ENCODE measurements at places on chromosomes 16 and 17.

- no peak for DNase-seq
These were observed 67.1 kb downstream of the ASIC2 start for GRCh38 chr17:33225994-33226393.

DNA sequence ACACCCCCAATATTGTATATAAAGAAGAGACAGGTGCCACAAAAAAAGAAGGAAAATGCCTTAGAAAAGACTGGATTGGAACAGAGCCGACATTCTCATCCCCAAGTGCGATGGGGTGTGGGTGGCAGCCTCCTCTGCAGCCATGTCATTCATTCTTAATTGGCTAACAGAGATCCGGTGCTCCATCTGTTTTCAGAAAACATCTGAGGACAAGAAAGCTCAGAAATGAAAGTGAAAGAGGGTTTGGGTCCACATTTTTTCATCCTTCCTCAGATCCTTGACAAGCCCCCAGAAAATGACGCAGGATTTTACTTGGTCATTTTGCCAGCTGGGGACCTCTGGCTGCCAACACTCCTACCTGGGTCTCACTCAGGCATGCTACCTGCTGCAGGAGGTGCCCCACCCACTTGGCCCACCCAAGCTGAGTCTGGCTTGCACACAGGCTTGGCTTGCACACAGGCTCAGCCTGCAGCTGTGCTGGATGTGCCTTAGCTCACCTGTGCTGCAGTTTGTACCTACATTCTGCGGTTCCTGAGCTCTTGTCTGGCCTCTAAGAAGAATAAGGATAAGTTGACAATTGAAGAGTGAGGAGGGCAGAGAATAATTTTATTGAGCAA lies 21.9 kb downstream of the KIF2B start:
- DNase-seq: no peak

DNA sequence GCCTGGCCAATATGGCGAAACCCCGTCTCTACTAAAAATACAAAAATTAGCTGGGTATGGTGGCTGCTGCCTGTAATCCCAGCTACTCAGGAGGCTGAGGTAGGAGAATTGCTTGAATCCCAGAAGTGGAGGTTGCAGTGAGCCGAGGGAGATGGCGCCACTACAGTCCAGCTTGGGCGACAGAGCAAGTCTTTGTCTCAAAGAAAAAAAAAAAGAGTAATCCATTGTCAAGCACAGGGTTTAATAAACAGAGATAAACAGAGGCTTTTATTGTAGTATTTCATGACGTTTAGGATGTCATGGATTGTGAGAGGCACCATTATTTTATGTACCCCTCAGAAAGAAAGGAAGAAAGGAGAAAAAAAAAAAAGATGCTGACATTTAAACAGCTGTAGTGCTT lies 75.2 kb upstream of the RNU2-1 start:
- DNase-seq: no peak

- no peak for DNase-seq
These were observed 12.2 kb upstream of the MMD start for GRCh38 chr17:55433629-55434422.

DNA sequence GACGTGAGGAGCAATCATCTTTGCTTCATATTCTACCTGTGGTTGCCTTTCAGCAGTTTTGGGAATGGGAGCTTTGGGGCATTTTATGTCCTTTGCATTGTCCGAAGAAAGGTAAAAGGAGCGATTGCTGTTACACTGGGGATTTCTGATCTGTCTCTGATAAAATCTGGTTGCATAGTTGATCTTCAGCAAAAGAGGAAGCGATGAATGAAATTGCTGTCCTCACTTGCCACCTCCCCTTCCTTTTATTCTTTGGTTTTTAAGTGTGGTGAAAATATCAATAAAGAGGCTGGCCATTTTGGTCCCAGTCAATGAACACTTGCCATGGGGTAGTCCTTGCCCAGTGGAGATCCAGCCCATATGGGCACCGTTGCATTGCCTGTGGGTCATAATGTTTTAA lies 236.8 kb downstream of the MSI2 start:
- no peak for DNase-seq

- DNase-seq: no peak
These were observed 218.6 kb upstream of the CDH8 start for GRCh38 chr16:62254847-62255246.

DNA sequence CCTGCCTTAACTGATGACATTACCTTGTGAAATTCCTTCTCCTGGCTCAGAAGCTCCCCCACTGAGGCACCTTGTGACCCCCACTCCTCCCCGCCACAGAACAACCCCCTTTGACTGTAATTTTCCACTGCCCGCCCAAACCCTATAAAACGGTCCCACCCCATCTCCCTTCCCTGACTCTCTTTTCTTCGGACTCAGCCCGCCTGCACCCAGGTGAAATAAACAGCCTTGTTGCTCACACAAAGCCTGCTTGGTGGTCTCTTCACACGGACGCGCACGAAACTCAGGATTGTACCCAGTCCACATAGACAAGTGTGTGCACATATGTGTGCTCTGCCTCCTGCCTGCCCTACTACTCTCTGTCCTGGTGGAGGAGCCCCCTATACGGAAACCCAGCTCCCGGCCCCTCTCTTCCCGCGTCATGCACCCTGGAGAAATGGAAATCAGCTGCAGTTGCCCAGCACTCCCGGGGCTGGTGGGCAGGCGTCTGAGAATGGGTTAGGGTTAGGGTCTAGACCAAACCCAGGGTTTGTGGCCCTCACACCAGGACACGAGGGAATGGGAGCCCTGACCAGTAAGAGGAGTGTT lies 2.4 kb upstream of the RHBDF1 start:
- no peak for DNase-seq

DNA sequence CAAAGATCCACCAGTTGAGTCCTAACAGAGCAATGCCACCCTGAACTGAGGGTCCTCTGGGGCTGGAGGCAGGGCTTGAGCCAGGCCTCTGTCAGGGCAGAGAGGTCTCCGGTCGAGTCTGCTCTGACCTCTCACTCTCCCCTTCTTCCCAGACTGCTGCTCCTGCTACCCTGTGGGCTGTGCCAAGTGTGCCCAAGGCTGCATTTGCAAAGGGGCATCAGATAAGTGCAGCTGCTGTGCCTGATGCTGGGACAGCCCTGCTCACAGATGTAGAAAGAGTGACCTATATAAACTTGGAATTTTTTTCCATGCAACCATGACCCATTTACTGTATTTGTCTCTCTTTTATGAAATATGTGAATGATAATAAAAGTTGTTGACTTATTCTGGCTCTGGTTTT lies 2.4 kb upstream of the MT1B start:
- no peak for DNase-seq

GRCh38 chr16:70576431-70577255 lies 53.0 kb downstream of the SF3B3 start:
- DNase-seq: no peak

GRCh38 chr17:34639706-34640425 lies 60.5 kb downstream of the TMEM132E start:
- DNase-seq: peak; percentile 81

- no peak for DNase-seq
These were observed 115.2 kb upstream of the CNTNAP4 start for GRCh38 chr16:76162046-76162445.

GRCh38 chr17:2087597-2088211 lies 32.8 kb downstream of the HIC1 start:
- no peak for DNase-seq

- no peak for DNase-seq
These were observed 100.7 kb downstream of the HIC1 start for GRCh38 chr17:2155573-2155972.

DNA sequence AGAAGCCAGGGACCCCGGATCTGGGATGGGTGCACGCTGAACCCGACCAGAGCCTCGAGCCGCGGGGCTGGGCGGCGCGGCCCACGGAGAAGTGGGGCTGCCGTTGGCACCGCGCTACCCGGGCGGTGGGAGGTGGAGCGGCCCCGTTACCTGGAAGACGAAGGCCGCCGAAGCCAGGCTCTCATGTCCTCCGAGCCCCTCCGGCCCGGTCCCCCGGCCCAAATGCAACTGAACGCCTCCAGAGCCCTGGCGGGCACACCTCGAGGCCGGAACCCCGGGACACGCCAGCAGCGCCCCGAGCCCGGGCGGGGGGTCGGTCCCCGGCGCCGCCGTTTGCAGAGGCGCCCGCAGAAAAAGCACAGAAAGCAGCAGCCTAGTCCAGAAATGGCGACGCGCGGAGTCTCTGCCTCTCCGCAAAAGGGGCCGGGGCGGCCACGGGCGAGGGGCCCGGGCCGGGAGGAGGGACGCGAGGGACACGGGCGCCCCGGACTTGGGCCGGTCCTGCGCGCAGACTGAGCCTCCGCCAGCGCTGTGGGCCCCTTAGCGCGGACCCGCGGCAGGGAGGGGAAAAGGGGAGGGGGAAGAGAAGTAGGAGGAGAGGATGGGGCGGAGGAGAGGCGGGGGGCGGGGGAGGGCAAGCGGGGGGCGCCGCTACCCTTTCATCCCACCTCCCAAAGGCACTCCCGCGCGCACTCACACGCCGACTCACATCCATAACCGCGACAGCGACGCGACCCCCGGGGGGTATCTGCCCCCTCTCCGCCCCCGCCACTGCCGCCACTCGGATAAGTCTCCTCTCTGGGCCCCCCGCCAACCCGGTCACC lies 1.4 kb downstream of the AXIN2 start:
- DNase-seq: peak; percentile 47

GRCh38 chr16:8505327-8505991 lies 84.9 kb downstream of the TMEM114 start:
- DNase-seq: no peak

- DNase-seq: no peak
These were observed 14.3 kb downstream of the MNT start for GRCh38 chr17:2386400-2387085.

DNA sequence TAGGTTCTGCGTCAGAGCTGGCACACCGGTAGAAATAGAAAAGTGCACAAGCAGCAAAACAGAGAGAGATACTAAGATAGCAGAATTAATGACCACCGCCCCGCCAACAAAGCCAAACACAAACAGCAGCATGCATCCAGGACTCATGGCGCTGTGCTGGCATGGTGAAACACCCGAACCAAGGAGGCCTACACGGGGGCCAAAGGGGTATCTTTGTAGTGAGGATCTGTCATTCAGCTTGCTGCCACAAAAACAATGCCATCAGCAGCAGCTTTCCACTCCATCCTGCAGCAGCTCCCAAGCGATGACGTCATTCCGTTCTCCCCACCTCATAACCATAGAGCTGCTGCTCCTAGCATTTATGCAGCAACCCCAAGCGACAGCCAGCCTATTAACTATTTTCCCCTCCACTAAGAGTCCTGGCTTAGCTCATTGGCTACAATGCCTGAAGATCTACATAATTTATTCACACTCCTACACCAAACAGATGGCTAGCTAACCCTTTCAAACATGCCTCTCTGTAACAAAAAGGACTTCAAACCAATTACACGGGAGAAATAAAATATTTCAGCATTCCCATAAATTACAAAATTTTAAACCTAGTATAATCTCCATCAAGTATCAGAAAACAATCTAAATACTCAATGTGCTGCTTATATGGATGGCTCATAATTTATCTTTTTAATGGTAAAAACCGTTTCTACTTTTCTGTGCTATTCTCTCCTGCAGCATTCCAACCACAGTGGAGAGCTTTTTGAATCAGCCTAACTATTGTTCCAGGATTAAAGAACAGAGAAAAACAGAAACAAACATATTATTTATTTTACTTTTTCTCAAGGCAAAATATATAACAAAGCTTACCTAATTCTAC lies 73.9 kb downstream of the SPAG9 start:
- DNase-seq: no peak

DNA sequence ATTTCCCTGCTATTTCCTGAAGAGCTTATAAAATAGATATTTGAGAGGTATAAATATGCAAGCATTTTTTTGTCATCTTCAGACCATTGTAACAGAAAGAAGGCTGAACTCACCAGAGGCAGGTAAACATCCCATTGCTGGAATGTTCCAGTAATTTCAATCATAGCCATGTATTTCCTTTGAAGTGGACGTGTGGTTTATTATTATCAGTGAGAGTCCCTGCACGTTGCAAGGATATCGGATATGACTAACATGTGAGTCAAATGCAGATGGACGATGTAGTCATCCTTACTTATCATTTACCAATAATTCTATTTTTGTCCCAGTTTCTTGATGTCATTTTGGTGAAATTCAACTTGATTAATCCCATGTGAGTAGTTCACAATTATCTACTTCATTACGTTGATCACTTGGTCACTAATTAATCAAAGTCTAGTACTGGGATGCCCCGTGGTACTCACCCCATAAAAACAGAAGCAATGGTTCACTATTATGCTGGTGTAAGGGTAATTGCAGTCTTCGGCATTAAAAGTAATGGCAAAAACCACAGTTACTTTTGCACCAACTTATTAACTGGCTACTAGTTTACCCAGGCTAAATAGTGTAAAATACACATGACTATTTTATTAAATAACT lies 89.5 kb downstream of the VAT1L start:
- DNase-seq: no peak

- DNase-seq: peak; percentile 35
These were observed 180.1 kb upstream of the SDK2 start for GRCh38 chr17:73824321-73824720.

GRCh38 chr16:30947541-30947858 lies 1.4 kb upstream of the ORAI3 start:
- no peak for DNase-seq

- DNase-seq: no peak
These were observed 112.6 kb upstream of the LHX1 start for GRCh38 chr17:36824678-36825101.

DNA sequence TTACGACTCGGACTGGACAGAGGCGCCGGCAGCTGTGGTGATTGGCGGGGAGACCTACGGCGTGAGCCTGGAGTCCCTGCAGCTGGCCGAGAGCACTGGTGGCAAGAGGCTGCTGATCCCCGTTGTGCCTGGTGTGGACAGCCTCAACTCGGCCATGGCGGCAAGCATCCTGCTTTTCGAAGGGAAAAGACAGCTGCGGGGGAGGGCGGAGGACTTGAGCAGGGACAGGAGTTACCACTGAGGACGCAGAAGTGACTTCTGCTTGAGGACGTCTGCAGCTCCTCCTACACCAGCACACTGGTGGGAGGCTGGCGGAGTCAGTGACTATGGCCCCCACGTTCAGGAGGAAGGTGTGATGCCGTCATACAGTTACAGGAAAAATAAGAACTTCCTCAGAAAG lies 9.7 kb downstream of the MRM3 start:
- no peak for DNase-seq

GRCh38 chr16:10619271-10619849 lies 39.0 kb upstream of the EMP2 start:
- DNase-seq: no peak

GRCh38 chr17:21678393-21679081 lies 13.8 kb upstream of the KCNJ18 start:
- no peak for DNase-seq

GRCh38 chr17:49587366-49588073 lies 11.8 kb downstream of the NXPH3 start:
- no peak for DNase-seq

- no peak for DNase-seq
These were observed 16.1 kb upstream of the TNFRSF13B start for GRCh38 chr17:16987830-16988601.

- DNase-seq: no peak
These were observed 70.2 kb downstream of the IRF8 start for GRCh38 chr16:85969159-85969558.

Data from NCI-H345 (cell line).